ENCODE measurements at places on chromosomes 11 and 22.

- no peak for DNase-seq
These were observed 4.4 kb downstream of the CST6 start for GRCh38 chr11:66015936-66016792.

- DNase-seq, result no peak
These were observed 104.1 kb downstream of the ATXN10 start for GRCh38 chr22:45775569-45776312.

DNA sequence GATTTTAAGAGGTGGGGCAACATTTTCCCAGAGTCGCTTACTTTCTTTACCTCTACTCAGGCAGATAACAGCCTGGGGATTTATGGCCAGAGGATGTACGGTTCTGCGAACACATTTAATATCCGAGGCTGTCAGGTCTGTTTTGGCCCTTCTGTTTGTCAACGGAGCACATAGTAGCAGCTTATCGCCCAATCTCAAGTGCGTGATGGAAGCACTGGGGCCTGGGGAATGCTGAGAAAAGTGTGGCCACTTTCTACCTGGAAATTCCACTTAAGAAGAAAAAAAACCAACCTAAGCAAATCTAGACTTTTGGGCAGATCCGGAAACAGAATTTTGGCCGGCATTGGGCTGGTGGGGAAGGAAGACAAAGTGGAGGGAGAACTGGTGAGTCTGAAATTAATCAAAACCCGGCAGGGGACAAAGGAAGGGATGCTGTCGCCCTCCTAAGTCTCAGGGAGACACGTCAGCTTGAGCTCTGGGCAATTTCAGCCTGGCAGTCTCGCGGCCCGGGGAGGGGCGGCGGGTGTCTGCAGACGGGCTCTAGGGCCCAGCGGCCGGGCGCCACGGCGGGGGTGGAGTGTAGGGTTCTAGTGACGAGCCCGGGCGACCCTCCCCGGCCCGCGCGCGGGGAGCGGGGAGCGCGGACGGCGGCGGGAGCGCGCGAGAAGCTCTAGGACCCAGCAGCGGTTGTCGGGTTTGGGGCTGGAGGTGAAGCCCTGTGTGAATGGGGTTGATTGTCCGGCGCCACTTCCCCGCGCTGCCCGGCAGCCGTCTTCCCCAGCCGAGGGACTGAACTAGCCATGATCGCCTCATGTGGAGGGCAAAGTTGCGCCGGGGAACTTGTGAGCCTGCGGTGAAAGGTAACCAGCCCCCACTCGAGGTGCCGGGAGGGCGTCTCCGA is at the start of gene AMOTL1:
Gene AMOTL1 (plus strand): TSS at position 656 of the 901 bp plus-strand sequence. CDS start 156 bp downstream, at position 812.
- DNase-seq, result no peak

GRCh38 chr11:70358753-70359152 is 39.6 kb upstream of the CTTN start:
- no peak for DNase-seq

GRCh38 chr22:49008682-49009235 is 818.9 kb downstream of the BRD1 start:
- no peak for DNase-seq

- no peak for DNase-seq
These were observed 49.9 kb upstream of the MICAL2 start for GRCh38 chr11:12060385-12060985.

DNA sequence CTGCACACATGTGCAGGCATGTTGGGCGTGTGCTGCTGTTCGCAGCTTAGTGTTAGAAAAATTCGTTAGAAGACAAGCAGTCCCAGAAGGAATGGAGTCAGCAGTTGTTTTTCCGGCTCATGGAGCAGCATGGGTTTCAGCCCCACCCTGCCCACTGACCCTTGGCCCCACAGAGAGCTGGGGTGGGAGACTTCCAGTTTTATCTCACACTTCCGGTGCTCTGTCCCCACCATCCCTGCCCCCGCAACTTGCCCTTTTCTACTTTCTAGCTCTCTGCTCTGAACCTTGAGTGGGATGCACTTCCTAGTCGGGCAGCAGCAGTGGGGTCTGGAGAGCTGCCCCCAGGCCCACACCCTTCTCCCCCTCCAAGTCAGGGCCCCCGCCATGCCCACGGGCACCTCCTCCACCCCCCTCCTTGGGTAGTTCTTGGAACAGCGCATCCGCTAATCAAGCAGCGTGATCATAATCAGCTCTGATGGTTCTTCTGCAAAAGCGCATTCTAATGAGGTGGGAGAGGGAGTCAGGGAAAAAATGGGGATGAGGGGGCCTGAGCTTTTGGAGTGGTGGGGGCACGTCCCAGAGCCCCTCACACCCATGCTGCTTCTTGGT is 184.4 kb downstream of the CEP164 start:
- no peak for DNase-seq

DNA sequence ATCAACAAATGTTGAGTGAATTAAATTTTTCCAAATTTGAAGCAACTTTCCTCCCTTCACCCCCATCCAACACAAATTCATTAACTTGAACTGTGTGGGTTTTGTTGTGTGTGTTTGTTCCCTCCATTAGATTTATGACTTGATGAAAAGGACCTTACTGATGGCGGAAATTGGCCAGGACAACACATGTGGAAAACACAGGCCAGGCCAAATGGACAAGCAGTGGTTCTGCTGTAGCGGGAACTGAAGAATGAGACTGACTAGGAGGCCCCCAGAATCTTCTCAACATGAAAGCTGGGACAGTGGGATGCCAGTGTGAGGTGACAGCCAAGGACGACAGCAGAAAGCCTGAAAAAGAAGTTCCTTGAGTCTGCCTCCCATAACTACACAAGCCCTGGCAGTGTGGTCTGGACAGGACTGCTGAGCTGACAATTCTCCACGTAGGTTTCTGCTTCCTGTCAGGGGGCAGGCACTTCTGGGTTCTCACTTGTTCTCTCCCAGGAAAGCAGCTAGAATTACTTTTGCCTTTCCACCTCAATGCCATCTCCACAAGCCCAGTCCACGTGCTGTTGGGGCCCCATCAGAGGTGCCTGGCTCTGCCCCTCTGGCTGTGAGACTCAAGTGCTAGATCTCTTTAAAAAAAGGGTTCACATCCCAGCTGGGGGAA is 94.3 kb downstream of the ETS1 start:
- no peak for DNase-seq

GRCh38 chr11:11119917-11120316 is 233.1 kb downstream of the CSNK2A3 start:
- no peak for DNase-seq

GRCh38 chr22:44735518-44736428 is 16.6 kb upstream of the ARHGAP8 start:
- peak; percentile 83 for DNase-seq

DNA sequence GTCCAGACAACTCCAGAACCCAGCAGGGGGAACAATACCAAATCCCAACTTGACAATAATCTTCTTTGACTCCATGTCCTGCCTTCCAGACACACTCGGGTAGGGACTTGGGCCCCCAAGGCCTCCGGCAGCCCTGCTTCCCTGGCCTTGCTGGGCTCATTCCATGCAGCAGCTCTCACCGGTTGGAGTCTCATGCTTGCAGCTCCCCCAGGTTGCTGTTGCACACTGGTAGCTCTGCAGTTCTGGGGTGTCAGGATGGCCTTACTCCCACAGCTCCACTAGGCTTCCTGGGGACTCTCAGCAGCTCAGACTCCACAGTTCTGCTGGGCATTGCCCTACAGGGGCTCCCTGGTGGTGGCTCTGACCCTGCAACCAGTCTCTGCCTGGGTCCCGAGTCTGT is 42.8 kb downstream of the ST3GAL4 start:
- no peak for DNase-seq

- DNase-seq, result no peak
These were observed 55.9 kb upstream of the KIRREL3 start for GRCh38 chr11:127056338-127056971.

GRCh38 chr22:43843783-43844530 is 18.4 kb downstream of the SULT4A1 start:
- no peak for DNase-seq

GRCh38 chr11:5467527-5467926 is 18.4 kb downstream of the OR51I2 start:
- no peak for DNase-seq

GRCh38 chr11:41053894-41054293 is 405.6 kb downstream of the LRRC4C start:
- DNase-seq, result no peak

DNA sequence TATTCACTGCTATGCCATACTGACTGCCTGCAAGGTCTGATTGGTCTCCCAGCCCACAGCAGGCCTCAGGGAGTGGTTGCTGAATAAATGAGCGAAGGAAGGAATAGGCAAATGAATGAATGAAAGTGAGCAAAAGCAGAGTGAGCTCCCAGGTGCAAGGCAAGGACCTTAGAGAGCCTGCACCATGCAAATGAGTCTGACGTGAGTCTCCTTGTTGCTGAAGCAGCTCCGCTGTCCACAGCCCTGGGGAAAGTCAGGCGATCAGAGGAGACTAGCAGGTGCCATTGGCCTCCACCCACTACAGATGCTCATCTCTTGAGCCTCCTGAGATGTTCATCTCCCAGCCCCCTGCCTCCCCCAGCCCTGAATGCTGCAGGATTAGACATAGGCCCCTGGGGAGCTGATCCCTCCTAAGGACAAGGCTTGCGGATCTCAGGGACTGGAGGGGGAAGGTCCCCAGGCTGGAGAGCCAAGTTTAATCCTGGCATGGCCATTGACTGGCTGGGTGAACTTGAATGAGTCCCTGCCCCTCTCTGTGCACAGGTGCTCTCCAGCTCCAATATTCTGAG is 22.1 kb downstream of the GDPD5 start:
- DNase-seq, result no peak

Data from stimulated activated CD8-positive, alpha-beta memory T cell treated with anti-CD3 and anti-CD28 coated beads, Interleukin-7, amount 100 ng/mL, for 24 hours (primary cell).